ENCODE measurements at places on chromosomes 13 and 19.

DNA sequence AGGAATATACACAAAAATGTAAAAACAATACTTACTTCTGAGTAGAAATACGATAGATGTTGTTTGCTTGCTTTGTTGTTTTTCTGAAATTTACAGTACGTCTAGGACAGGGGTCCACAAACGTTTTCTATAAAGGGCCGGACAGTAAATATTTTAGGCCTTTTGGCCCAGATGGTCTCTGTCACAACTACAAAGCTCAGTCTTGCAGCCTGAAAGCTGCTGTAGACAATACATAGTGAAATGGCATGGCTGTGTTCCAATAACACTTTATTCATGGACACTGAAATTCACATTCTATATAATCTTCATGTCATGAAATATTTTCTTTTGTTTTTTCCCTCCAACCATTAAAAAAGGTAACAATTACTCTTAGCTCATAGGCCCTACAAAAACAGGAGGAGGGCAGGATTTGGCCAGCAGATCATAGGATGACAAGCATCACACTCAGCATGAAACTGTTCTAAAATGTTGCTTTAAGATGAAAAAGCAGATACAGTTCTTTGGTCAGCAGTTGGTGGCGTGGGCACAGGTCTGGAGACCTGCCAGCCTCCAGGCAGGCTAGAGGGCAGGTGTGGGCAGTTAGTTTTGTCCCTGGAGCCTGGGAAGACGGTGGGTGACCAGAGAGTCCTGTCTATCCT is at the start of gene EDDM13:
EDDM13 (plus strand) TSS at position 588 of the 638 bp plus-strand sequence. CDS start 87 bp downstream, outside the sequence.
- no peak for DNase-seq

- peak; percentile 47 for DNase-seq
These were observed 8.1 kb downstream of the SULT2B1 start for GRCh38 chr19:48560095-48560530.

DNA sequence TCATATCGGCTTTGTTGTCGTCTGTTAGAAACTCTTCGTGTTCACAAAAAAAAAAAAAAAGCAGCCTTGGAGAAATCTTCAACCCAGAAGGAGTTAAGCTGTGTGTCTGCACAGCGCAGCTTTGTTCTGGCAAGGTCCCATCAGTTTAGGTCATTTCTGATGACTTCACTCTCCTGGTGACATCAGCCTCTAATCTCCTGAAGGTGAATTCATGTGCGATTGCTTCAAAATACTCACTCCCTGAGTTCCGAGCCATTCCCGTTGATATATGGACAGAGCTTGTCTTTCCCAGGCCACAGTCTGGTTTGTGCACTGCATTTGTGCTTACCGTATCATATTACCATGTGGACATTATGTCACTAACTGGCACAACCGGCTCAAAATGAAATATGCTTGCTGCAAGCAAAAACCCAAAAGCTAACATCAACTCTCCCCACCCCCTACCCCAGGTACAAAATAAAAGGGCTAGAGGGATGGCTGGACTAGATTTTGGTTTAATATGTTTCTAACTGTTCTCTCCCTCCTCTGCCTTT is 342.4 kb downstream of the KCNRG start:
- DNase-seq: peak; percentile 31

DNA sequence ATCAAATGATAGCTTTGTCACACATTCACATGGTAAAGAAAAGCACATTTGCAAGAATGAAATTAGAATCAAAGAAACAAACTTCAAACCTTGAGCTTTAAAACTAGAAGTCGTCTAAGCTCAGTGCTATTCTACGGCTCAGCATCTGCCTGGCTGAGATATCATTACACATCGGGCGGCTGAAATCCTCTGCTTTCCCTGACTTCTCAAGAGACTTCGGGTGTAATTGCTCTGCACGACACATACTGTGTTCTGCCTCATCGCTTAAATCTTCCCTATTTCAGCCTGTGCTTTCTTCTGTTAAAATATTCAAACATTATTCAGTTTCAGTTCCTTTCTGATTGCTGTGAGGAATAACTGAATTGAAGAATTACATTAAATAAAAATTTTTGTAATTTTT is 265.3 kb downstream of the NALCN start:
- no peak for DNase-seq

DNA sequence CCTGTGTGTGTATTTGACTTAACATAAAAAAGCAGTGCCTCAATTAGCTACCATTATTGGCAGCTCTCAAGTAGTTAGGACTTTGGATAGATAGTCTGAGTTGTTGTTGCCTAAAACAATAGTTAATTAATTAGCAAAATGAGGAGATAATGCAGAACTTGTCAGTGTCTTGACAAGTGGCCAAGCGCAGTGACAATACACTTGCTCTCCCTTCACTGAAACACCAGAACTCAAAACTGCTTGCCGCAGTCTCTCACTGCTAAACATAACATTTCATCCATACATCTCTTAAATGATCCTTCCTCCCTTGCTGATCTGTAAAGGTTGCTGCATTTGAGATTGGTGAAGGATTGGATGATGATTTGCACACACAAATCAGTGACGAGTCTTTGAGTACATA is 61.7 kb downstream of the ARHGAP35 start:
- DNase-seq: no peak

DNA sequence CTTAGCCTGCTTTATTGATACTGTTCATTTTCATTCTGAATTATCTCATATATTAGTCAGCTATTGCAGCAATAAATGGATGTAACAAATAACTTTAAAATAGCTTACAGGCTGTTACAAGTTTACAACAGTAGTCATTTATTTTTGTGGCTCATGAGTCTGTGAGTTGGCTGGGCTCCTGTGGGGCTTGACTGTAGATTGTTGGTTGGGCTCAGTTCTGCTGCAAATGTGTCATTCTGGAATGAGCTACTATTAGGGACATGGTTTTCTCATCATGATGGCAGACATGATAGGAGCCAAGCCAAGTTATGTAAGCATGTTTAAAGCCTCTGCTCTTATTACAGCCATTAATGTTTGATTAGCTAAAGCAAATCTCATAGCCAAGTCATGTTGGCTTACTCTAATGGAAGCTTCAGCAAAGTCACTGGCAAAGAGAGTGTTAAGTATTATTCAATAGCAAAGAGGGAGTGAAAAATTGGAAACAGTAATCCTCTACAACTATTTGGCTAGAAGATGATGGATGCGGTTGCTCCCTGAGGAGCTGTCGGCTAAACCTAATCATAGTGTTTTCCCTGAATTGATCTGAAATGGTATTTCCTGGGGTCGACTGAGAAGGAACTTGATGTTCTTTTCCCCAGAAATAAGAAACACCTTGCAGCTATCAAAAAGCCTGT is 391.3 kb downstream of the TDRD3 start:
- DNase-seq: no peak

GRCh38 chr19:54299515-54299914 is 13.5 kb downstream of the LILRA5 start:
- DNase-seq: no peak

- DNase-seq: no peak
These were observed 318.6 kb downstream of the DCT start for GRCh38 chr13:94160875-94161274.

- DNase-seq: peak; percentile 92
These were observed at the start of gene ZNF296 for GRCh38 chr19:45076029-45076850. ZNF296 (minus strand) TSS chr19:45076478; CDS start chr19:45076373, 105 bp downstream.

DNA sequence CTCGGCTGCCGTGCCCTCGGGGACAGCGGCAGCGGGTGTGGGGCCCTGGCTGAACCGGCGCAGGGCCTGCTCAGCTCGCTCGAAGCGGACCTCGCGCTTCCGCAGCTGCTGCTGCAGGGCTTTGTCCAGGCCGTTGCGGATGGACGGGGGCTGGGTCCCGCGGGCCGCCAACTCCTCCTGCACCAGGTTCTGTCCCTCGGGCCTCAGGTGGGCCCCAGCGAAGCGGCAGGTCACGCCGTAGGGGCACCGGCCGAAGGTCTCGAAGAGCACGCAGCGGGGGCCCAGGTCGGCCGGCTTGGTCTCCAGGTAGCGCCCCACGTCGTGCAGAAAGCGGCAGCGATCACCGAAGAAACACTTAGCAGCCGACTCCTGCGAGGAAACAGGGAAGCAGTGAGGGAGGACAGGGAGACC is 1.6 kb downstream of the DUS3L start:
- DNase-seq: no peak

- DNase-seq: no peak
These were observed 1148.6 kb upstream of the PRR20A start for GRCh38 chr13:55992145-55992544.

DNA sequence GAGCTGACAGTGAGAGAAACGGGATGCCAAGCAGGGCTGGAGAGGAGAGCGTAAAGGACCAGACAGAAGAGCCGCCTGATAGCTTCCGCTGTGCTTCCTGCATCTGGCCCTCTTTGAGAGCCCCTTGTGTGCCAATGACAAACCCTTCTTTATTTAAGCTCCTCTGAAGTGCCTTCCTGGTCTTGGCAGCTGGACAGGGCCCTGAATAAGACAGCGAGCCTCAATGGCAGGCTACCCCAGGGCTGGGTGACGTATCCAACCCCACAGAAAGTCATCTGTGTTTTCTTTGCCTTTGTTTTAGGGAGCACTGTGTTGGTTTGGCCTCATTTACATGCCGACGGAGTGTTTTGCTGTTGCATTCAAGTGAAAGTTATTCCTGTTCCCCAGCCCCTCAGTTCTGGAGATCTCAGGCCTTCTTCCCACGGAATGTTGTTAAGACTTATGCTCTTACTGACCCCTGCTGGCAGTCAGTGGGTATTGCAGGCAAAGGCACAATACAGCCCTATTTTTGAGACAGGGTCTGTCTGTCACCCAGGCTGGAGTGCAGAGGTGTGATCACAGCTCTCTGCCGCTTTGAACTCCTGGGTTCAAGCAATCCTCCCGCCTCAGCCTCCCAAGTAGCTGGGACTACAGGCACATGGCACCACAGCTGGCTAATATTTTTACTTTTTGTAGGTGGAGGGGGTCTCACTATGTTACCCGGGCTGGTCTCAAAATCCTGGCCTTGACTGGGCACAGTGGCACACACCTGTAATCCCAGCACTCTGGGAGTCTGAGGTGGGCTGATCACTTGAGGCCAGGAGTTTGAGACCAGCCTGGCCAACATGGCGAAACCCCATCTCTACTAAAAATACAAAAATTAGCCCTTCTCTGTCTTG is 16.8 kb downstream of the CCL25 start:
- DNase-seq: peak; percentile 53

DNA sequence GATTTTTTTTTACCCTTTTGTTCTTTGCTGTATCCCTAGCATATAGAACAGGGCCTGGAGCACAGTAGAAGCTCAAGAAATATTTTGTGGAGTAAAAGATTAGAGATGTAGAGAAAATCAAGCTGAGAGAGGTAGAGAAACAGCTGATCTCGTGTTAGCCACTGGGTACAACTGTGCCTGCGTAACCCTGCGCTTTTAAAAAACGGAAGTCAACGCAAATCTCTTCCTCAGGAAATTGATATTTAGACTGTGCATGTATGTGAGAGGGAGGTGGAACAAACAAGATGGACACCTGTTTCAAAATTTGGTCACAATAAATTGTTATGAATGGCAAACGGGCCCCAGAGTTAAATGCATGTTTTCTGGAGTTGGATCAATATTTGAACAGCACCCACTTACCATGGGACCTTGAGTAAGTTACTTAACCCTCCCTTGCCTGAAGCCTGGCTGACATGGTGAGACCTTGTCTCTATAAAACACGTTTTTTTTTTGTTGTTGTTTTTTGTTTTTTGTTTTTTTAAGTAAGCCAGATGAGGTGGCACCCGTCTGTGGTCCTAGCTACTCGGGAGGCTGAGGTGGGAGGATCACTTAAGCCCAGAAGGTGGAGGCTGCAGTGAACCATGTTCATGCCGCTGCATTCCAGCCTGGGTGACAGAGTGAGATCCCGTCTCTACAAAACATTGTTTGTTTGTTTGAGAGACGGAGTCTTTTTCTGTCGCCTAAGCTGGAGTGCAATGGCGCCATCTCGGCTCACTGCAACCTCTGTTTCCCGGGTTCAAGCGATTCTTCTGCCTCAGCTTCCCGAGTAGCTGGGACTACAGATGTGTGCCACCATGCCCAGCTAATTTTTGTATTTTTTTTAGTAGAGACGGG is 3.3 kb upstream of the EPOR start:
- DNase-seq: no peak

DNA sequence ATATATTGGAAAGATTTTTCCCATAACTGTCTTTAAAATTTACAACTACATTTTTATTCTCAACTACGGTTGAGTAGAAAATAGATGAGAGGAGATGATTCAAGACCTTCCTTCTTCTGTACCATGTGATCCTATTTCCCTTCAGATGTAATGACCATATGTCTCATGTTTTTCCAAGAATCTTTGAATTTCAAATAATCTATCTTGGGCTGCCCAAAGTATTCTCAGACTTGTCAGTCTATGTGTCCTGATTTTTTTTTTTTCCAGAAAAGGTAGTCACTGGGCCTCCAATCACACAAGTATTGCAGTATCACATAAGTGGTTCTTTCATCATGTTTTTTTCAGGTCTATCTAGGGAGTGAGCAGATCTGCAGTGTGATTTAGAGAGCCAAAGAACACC is 392.4 kb downstream of the RFC3 start:
- no peak for DNase-seq

DNA sequence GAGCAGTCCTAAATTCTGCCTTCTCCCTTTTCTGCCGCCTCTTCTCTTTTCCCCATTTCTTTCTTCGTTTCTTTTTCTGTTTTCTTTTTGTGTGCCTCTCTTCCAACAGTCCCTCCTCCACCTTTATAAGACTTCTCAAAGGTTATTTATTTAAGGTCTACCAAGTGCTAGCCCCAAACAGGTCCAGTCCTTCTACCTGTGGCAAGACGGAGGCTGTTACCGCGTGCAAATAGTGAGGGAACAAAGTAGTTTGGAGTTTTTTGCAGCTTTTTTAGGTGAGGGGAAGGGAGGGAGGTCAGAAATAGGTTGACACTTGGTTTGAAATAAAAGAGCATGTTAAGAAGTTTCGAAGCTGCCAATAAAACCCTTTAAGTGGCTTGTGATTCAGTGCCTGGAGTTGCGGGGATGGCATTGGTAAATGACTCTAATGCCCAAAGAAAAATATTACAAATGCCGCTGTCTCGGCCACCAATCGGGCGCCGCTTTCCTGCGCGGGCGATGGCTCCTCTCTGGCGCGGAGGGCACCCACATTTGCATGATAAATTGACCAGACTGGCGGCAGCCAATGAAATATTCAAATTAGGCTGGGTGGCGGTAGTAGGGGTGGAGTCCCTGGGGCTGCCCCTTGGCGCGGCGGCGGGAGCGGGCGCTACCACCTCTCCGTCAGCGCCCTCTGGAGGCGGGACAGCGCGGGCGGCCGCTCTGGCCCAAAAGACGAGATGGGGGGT is 7.5 kb upstream of the TSHZ3 start:
- DNase-seq: peak; percentile 71

- no peak for DNase-seq
These were observed 88.2 kb upstream of the MBNL2 start for GRCh38 chr13:97133955-97134354.

Measured in K562 (cell line).